Spleen (tissue), 13 donors: ENCODE measurements at places on chromosomes 5 and 9.

DNA sequence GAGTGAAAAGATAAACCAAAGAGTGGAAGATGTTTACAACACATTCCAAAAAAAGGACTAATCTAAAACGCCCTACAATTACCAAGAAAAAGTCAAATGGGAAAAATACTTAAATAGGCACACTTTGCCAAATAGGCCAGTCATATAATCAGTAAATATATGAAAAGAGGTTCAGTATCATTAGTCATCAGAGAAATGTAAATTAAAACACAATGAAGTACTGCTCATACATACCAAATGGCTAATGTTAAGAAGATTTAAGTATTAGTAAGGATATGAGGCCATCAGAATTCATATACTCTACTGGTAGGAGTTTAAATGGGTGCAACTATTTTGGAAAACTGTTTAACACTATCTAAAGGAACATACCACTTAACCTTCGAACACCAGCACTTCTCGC lies 47.6 kb downstream of the ZDHHC21 start:
- no peak for DNase-seq

DNA sequence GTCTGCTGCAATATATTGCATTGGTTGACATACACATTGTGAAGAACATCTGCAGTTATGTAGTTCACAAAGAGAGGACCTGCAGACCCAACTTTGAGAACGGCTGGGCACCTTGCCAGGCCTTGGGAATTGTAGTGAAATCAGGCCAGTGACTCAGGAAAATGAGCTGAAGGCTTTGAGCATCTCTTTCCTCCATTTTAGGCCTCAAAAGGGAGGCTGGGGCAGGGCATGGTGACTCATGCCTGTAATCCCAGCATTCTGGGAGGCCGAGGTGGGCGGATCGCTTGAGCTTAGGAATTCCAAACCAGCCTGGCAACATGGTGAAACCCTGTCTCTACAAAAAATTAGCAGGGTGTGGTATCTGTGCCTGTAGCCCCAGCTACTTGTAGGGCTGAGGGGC lies 1.4 kb upstream of the IPPK start:
- no peak for DNase-seq

GRCh38 chr5:5037674-5038073 lies 102.5 kb upstream of the ADAMTS16 start:
- no peak for DNase-seq

DNA sequence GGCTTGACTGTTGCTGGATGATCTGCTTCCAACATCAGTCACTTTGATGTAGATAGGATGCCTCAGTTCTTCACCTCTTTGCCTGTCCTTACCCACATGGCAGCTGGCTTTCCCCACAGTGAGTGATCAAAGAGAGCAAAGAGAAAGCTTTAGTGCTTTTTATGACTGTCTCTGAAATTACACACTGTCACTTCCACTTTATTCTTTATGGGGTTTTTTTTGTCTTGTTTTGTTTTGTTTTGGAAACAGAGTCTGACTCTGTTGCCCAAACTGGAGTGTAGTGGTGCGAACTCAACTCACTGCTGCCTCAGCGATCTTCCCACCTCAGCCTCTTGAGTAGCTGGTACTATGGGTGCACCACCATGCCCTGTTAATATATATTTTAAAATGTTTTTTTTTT lies 32.4 kb upstream of the C5orf24 start:
- no peak for DNase-seq

DNA sequence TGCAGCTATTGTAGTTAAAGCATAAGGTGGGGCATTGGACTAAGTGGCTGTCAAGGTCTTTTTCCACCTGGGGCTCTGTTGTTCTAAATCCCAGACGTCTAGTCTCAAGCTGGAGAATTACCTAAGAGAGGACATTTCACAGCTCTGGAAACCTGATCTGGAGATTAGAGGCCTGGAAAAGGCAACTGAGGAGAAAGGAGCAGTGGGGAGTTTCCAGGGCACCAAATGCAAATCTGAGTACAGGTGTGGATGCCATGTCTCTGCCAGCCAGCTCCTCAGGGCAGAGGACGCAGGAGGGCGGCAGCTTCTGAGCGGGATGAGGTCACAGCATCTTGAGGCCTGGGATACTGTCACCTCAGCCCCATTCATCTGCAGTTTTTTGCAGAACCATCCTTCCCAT lies 65.2 kb downstream of the PPARGC1B start:
- no peak for DNase-seq

- no peak for DNase-seq
Observed at GRCh38 chr9:35112257-35113020, 3.2 kb downstream of the ATOSB start.

GRCh38 chr5:96854067-96854466 lies 22.2 kb upstream of the ERAP2 start:
- DNase-seq, result no peak

GRCh38 chr5:30960036-30960435 lies 233.4 kb upstream of the CDH6 start:
- no peak for DNase-seq

DNA sequence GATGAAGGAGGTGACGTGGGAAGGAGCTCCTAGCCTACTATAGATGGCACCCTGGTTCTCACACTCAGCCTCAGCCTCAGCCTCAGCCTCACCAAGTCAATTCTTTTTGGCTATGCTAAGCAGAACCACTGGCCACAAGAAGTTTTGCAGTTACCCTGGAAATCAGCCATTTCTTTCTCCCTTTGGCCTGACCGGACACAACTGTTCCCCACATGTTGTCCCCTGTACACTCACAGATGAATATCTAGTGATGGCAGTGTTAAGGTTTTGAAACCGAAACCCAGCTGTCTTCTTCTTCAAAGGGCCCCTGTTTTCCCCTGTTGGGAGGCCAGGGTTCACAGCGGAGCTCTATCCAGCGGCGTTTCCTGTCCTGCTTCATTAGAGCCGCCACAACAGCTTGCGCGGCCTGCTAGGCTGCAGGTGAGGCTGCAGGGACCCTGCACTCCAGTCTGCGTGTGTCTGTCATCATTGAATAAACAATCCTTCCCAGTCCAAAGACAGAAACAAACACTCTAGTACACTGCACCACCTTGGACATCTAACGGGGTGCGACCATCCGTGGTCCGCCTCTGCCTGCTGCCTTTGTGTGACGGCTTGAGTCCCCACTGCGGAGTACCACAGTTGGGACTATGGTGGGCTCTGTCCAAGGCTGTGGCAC lies 250.5 kb downstream of the DENND1A start:
- DNase-seq, result peak; percentile 82

DNA sequence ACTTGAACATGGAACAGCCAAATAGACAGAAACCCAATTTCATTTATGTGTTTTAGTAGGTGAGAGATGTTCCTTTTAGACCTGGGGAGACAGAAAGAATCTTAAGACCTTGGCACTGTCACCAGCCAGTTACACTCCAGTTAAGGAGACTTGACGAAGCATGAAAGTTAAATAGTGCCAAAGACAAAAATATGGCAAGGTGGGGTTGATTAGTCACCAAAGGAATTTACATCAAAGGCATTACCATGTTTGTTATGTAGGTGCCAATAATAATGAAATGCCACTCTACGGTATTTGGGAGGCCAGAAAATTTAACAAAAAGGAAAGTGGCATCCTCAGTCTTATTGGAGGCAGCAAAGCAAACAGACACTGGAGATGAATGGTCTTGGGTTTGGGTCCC lies 9.2 kb upstream of the IL12B start:
- no peak for DNase-seq

DNA sequence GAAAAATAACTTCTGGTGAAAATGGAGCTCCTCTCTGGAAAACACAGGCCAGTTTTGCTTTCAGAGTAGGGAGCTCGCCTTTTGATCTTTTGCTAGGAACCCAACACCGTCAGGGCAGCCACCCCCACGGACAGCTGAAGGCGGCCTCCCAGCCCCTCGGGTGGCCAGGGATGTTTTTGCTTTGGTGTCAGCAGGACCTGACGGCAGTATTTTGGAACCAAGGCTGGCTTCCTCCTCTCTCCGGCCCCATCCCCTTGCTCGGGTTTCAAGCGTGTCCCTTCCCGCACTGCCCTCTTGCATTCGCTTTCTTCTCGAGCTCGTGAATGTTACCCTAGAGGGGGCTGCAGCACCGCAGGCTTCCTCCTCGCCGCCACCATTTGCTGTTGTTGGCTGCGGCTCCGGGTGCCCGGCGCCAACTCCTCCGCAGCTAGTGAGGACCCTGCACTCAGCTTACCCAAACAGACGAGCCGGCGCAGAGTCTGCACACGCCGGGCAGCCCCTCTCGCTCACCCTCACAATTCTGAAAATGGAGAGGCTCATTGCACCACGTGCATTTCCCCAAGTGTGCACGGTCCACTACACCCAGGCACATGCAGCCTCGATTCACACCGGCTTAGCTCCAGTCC lies 35.5 kb upstream of the ADAMTSL1 start:
- no peak for DNase-seq

DNA sequence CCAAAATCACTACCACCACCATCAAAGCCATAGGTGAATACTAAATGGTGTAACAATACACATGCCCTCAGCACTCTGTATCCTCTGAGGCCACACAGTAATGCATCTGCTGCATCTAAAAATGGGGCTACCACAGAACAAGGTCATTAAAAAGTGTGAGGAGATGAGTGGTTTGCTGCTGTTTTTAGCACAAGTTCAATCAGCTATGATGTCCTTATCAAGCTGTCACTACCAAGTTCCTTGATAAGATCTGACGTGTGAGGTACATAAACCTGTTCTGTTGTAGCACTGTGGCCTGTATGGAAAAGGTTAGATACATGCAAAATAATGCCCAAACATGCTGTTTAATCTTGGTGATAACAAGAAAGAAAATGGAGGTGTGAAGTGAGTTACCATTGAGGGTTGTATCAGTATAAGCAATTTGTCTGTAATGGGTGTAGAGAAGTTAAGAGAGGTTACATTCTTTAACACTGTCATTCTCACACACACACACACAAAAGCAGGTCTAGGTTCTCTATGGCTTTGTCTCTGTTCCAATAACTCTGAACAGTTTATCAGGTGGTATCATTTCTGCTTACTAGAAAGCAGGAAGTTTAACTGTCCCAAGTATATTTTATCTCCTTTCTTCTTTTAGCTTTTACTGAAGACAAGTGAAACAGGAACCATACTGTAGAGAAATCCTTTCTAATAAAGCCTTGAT lies 252.9 kb downstream of the CWC27 start:
- no peak for DNase-seq

- no peak for DNase-seq
Observed at GRCh38 chr9:38281917-38282316, 110.6 kb upstream of the ALDH1B1 start.

DNA sequence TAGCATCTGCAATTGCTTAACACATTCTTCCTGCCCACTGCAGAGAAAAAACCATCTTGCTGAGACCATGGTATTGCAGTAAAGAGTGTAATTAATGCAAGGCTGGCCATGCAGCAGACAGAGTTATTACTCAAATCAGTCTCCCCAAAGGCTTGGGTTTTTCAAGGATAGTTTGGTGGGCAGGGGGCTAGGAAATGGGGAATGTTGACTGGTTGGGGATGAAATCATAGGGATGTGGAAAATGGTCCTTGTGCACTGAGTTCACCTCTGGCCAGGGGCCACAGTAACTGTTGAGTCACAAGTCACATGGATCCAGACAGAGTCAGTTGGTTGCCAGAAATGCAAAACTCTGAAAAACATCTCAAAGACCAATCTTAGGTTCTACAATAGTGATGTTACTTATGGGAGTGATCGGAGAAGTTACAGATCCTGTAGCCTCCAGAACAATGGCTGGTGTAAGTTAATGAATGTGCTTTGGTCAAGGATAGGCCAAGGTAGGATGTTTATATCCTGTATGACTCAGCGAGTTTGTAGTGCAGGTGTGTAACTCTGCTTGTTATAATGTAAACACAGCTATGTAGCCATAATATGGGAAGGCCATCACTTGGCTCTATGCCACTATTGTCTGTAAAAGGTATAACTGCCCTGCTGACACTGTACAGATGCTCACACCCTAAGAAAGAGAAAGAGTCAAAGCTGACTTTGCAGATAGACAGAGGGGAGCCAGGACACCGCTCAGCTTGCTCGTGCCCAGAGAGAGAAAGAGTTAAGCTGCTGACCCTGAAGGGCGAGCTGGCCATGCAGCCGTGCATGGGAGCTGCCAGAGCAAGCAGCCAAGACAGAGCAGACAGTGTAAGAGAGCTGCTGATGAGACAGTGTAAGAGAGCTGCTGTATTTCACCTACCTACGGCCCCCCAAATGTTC lies 27.2 kb downstream of the C9orf152 start:
- DNase-seq, result no peak

DNA sequence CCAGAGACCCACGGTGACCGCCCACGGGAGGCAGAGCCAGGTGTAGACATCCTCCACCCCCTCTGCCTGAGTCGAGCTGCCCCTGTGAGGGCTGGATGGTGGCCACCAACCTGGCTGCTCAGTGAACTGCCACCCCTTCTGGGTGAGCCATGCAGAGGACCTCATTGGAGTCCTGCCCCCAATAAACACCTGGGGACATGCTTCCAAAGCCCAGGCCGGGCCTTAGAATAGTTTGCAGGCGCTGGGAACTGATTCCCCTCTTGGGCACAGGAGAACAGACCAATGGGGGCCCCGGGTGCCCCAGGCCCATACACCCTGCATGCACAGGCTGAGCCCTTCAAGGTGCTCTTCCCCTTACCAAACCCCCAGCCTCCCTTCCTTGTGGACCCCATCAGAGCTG lies 38.1 kb upstream of the GFPT2 start:
- DNase-seq, result no peak

- peak; percentile 71 for DNase-seq
Observed at GRCh38 chr9:89427621-89428221, 70.2 kb downstream of the SEMA4D start.

DNA sequence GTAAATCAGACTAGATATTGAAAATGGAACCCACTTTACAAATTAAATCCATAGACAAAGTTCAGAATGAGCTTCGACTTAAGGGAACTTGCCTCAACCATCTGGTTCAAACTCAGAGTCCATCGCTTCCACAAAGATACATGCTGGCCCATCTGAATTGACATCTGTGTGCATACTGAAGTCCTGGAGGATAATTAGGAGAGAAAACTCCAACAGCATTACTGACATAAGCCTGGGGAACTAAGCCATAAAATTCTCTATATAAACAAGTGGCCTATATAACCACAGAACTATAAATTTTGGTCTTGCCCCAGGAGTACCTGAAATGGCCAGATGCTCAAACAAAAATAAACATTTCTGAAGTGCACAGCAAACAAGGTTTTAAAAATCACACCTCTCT lies 94.4 kb downstream of the IZUMO3 start:
- no peak for DNase-seq

- no peak for DNase-seq
Observed at GRCh38 chr9:20562051-20562450, 60.2 kb downstream of the MLLT3 start.

DNA sequence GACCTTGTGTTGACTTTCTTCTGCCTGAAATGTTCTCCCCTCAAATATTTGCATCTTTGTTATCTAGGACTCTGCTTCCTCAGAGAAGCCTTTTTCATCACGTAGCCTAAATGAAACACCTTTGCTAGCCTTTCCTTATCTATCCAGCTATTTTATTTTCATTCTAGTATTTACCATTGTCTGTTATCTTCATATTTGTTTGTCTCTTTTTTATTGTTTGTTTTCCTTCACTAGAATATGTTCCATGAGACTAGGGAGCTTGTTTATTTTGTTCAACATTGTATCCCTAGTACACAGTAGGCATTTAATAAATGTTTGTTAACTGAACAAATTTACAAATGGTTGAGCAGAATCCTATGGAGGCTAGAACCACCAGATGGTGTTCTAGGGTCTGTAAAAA lies 178.0 kb downstream of the NPR3 start:
- no peak for DNase-seq

- DNase-seq, result no peak
Observed at GRCh38 chr5:72172786-72173185, 65.5 kb downstream of the MAP1B start.

GRCh38 chr5:436641-436975 lies 6.4 kb upstream of the EXOC3 start:
- DNase-seq, result no peak

- DNase-seq, result no peak
Observed at GRCh38 chr9:1718836-1719235, 296.3 kb upstream of the SMARCA2 start.
